ENCODE measurements at places on chromosomes 6 and 20.

DNA sequence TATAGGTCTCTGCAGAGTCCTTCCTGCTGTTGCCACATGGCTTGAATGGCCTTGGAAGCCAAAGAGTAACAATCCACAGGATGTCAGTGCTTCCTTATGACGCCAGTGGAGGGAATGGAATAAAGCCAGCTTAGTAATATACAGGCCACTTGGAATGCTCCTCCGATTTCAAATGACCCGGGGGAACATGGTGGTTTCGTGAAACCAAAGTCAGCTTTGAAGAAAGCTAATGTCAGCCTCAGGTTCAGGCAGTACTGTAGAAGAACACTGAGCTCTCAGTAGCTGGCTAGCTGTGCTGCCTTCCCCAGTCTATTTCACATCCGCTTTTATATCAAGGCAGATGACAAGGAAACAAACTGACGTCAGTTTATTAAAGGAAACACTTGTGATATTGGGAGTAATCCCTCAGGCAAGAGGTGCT is 189.1 kb downstream of the DTNBP1 start:
- DNase-seq: no peak
- H3K27me3 ChIP-seq: no peaks in the 10 kb centered on the region
- peaks cover 5% of the 10 kb centered on the region for H3K36me3 ChIP-seq
- H3K4me1 ChIP-seq: peaks cover 18% of the 10 kb centered on the region
- peak overlapping the region; percentile 47 for H3K27ac ChIP-seq

DNA sequence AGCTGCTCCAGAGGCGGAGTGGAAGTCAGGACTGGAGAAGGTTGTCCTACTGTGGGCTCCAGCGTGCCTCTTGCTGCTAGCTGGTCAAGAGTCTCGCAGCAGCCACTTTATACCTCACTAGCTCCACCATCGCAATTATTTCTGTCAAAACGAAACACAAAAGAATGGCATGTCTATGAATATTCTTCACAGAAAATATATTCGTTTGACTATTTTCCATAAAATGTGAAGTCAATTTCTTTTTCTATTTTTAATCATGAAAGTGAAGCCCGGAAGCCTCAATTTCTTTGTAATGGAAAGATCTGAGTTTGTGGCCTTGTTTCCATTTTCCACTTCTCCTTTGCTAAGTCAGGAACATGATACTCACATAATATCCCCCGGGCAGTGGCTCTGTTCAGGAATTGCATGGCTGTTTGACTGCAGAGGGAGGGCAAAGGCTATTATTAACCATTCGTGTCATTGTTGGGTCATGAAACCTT is 51.7 kb downstream of the DTD1 start:
- H3K27ac ChIP-seq: no peak overlapping the region
- H3K4me3 ChIP-seq: no peak overlapping the region
- H3K36me3 ChIP-seq: no peaks in the 10 kb centered on the region
- H3K27me3 ChIP-seq: no peaks in the 10 kb centered on the region
- DNase-seq: no peak
- no peaks in the 10 kb centered on the region for H3K4me1 ChIP-seq

GRCh38 chr20:3866464-3866863 is 19.8 kb downstream of the MAVS start:
- H3K27me3 ChIP-seq: no peaks in the 10 kb centered on the region
- no peaks in the 10 kb centered on the region for H3K4me1 ChIP-seq
- H3K36me3 ChIP-seq: peaks cover 58% of the 10 kb centered on the region
- DNase-seq: no peak

- H3K27ac ChIP-seq: no peak overlapping the region
- H3K27me3 ChIP-seq: no peaks in the 10 kb centered on the region
- H3K4me1 ChIP-seq: no peaks in the 10 kb centered on the region
- DNase-seq: no peak
These were observed 228.1 kb upstream of the CST7 start for GRCh38 chr20:24720957-24721356.

GRCh38 chr6:25341923-25342619 is 62.9 kb downstream of the CARMIL1 start:
- no peak overlapping the region for H3K4me3 ChIP-seq
- no peaks in the 10 kb centered on the region for H3K36me3 ChIP-seq
- no peaks in the 10 kb centered on the region for H3K27me3 ChIP-seq

GRCh38 chr20:53032478-53032932 is 60.3 kb downstream of the TSHZ2 start:
- H3K36me3 ChIP-seq: no peaks in the 10 kb centered on the region
- no peaks in the 10 kb centered on the region for H3K27me3 ChIP-seq
- no peak overlapping the region for H3K4me3 ChIP-seq
- H3K27ac ChIP-seq: no peak overlapping the region
- H3K4me1 ChIP-seq: no peaks in the 10 kb centered on the region
- peak; percentile 29 for DNase-seq

GRCh38 chr6:33445119-33445603 is 9.2 kb upstream of the ZBTB9 start:
- no peaks in the 10 kb centered on the region for H3K27me3 ChIP-seq
- H3K4me1 ChIP-seq: no peaks in the 10 kb centered on the region
- DNase-seq: no peak
- peaks cover 20% of the 10 kb centered on the region for H3K36me3 ChIP-seq

GRCh38 chr20:49381558-49382493 is 100.6 kb downstream of the KCNB1 start:
- peaks cover 7% of the 10 kb centered on the region for H3K4me1 ChIP-seq
- H3K36me3 ChIP-seq: no peaks in the 10 kb centered on the region
- DNase-seq: peak; percentile 79
- H3K27ac ChIP-seq: no peak overlapping the region
- no peaks in the 10 kb centered on the region for H3K27me3 ChIP-seq

DNA sequence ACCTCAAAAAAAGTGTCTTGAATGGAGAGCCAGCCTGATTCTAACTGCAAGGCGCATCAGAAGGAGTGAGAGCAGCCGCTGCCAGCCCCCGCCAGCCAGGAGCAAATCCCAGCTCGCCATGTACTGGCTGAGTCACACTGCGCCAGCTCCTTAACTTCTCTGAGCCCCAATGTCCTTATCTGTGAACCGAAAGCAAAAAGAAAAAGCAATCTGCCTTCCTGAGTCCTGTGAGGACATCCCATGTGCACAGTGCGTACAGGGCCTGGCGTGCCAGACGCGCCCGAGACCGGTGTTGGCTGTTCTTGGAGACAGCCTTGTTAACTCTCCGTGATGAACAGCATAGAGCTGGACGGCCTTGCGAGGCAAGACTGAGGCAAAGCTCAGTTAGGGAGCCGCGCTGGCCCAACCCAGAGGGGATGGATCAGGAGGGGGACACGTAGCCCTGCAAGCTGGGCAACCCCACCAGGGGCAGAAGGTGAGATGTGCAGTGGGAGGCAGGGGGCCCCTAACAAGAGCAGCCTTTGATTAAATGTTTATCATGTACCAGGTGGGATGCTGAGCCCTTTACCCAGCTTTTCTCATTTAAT is 122.7 kb downstream of the AGPAT4 start:
- no peak overlapping the region for H3K4me3 ChIP-seq
- H3K36me3 ChIP-seq: peaks cover 3% of the 10 kb centered on the region
- no peaks in the 10 kb centered on the region for H3K4me1 ChIP-seq
- no peak overlapping the region for H3K27ac ChIP-seq
- no peaks in the 10 kb centered on the region for H3K27me3 ChIP-seq

DNA sequence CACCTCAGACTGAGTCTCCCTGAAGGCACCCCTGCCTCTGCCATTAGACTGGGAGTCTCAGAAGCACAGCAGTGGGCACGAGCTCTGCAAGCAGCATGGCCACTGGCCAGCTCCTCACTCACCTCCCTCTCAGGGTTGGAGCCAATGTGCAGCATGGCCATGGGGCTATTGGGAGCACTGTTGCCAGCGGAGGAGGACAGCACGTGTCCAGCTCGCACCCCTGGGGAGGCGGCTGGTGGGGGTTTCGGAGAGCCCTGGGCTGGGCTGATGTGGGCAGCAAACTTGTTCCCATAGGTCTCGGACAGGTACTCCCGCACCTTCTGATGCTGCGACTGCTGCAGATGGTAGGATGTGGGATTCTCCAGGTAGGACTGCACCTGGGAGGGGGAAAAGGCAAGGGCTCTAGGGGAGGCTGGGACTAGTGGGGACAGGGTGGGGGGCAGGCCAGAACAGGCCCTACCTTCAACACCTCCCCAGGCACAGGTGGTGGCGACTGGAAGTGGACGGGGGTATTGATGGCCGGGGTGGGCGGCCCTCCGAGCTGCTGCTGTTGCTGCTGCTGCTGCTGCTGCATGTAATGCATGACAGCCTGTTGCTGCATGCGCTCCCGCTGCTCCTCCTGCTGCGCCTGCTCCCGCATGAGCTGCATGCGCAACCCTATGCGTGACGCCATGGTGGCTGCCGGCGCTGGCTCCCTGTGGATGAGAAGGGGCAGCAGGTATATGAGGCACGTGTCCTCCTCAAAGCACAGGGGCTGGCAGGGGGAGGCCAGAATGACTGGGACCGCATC is 44.7 kb downstream of the TFEB start:
- no peaks in the 10 kb centered on the region for H3K27me3 ChIP-seq
- no peak for DNase-seq
- no peaks in the 10 kb centered on the region for H3K36me3 ChIP-seq
- H3K4me3 ChIP-seq: no peak overlapping the region
- H3K4me1 ChIP-seq: no peaks in the 10 kb centered on the region

Data from lung (tissue), 17 donors.